C1 segment of cervical spinal cord (tissue), 14 donors: ENCODE measurements at places on chromosomes 12 and 14.
A peak's percentile ranks its signal among the peaks of the same experiment; 100 is the strongest.

GRCh38 chr12:53712059-53712643, 15.1 kb downstream of the CALCOCO1 start:
- no peak for DNase-seq

DNA sequence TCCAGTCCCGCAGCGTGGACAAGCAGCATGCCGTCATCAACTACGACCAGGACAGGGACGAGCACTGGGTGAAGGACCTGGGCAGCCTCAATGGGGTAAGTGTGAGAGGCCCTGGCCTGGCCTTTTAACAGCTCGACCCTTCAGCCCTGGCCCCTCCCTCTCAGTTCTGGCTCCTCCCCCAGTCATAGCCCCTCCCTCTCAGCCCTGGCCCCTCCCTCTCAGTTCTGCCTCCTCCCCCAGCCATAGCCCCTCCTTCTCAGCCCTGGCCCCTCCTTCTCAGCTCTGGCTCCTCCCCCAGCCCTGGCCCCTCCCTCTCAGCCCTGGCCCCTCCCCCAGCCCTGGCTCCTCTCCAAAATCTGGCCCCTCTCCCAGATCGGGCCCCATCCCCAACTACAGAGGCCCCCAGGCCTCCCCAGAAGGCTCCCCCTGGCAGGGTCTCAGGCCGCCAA, 11.2 kb downstream of the CEP170B start:
- no peak for DNase-seq

DNA sequence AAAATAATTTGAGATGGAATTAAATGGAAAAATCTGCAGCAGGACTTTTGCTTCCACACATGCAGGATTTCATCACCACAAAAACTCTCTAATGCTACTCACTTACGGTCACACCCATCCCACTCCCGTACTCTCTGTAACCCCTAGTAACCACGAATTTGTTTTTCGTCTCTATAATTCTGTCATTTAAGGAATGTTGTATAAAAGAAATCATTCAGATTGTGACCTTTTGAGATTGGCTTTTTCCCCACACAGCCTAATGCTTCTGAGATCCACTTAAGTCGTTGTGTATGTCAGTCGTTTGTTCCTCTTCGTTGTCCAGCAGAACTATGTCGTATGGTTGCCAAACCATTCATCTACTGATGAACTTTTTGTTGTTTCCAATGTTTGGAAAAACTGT, 19.8 kb upstream of the PZP start:
- DNase-seq, result no peak

- no peak for DNase-seq
These were observed 2.7 kb downstream of the CD4 start for GRCh38 chr12:6791931-6792520.

GRCh38 chr14:23028799-23029198, 5.9 kb downstream of the PSMB5 start:
- DNase-seq, result no peak

GRCh38 chr12:10562306-10562933, 51.0 kb downstream of the MAGOHB start:
- no peak for DNase-seq

GRCh38 chr12:121775501-121775900, 18.0 kb downstream of the RHOF start:
- no peak for DNase-seq

DNA sequence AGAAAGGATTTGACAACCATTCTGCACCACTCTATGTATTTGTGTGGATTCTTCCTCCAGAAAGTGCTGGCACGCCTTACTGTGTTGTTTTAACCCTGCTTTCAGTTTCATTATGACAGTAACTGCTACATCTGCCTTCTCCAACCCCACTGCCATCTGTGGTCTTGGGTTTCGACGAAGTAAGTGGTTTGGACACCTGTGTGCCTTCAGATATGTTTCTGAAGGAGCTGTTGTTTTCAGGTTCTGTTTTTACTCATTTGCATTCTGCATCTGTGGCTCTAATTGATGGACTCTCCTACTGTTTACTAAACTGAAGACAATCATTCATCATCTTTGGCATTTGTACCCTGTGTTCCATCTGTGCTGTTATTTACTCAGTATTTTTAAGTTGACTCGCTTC, 4.1 kb downstream of the TSHR start:
- no peak for DNase-seq

DNA sequence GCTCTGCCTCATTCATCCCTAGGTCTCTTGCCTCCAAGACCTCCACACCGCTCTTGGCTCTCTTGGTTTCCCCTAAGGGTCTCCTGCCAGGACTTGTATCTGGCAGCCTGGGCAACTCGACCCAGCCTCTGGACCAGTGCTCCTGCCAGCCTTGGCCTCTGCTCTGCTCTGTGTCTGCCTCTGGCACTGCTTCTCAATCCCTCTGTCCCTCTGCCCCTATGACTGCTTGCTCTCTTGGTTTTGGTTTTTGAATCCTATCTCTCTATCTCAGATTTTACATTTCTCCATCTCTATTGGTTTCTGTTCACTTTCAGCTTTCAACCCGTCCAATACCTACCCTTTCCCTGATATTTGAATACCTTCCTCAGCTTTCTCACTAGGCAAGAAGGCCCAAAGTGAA, 6.3 kb downstream of the ITGA5 start:
- DNase-seq, result peak; percentile 18

- DNase-seq, result no peak
These were observed 368.0 kb downstream of the C12orf50 start for GRCh38 chr12:87660987-87661774.

- no peak for DNase-seq
These were observed 65.0 kb downstream of the GALNT9 start for GRCh38 chr12:132264086-132265010.

- no peak for DNase-seq
These were observed 47.6 kb downstream of the TMEM132C start for GRCh38 chr12:128314611-128315010.

DNA sequence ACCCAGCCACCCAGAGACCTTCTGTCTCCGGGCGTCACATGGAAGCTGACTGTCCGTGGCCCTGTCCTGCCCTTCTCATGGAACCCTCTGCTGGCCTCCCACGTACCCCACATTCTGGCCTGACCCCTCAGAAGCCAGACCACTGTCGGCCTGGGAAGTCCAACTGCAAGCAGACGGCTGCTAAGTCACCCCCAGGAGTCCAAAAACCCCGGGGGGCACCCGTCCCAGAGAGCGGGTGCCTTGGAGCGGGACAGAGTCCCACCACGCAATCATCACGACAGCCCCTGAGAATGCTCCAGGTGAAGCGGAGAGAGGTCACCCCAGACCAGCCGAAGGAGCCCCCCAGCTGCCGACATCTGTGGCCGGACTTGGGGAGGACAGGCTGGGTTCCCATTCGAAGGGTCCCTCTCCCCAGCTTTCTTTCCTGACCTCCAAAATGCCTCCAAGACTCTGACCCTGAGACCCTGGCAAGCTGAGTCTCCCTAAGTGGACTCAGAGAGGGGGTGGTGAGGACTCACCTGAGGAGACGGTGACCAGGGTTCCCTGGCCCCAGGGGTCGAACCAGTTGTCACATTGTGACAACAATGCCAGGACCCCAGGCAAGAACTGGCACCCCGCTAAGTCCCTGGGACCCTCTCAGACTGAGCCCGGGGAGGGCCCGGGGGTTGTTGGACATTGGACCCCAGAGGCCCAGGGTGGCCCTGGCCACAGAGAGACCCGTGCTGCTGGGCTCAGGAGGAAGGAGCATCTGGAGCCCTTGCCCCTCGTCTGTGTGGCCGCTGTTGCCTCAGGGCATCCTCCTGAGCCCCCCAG, 337.1 kb downstream of the TMEM121 start:
- DNase-seq, result no peak

- DNase-seq, result no peak
These were observed 123.4 kb downstream of the TGFB3 start for GRCh38 chr14:75858362-75858761.

DNA sequence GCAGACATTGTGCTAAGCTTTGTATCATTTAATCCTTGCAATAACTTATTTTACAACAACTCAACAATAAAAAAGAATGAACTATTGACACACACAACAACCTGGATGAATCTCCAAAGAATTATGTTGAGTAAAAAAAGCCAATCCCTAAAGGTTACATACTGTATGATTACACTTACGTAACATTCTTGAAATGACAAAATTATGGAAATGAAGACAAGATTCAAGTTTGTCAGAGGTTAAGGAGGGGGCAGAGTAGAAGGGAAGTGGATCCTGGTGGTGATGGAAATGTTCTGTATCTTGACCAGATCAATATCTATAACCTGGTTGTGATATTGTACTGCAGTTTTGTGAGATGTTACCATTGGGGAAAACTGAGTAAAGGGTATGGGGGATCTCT, 63.2 kb upstream of the LMNTD1 start:
- DNase-seq, result no peak

DNA sequence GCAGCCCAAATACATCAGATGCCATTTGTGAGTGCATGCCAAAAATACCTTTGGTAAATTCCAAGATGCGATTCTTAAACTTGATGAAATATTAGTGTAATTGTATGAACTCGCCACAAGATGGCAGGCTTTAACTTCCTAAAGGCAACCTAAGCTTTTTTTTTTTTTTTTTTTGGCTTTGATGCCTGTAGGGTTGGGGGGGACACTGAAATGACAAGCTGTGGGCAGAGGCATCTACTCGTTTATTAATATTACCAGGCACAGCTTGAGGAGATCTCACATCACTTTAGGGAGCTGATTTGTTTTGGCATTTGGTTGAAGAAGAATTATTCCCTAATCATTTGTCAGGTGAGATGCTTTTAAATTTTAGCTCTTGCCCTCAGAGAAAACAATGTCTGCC, 126.7 kb upstream of the CCDC196 start:
- no peak for DNase-seq

DNA sequence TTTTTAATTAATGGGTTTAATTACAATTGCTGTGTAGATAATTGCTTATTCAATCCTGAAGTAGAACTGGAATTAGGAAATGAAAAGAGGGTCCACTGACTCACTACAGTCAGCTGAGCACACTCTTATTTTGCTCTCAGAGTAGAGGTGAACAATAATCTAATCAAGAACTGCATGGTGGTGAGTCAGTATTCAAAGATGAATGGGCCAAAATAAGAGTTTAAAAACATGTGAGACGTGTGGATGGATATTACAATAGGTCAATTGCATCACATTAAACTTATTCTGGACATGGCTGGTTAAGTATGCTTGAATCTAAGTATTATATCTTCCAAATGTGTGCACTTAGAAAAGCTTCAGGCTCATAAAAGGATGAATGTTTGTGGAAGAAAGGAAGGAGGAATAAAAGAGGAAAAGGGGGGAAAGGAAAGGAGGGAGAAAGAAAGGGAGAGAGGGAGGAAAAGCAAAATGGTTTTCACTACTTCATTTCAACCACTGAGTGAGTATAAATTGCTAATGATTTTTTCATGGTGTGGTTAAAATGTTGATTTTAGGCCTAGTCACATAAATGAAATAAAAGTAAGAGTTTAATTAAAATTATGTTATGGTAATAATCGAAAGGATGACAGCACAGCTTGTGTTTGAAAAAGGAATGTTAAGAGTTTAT, 27.0 kb upstream of the EEA1 start:
- DNase-seq, result no peak

GRCh38 chr12:49365542-49365941, 1.7 kb upstream of the SPATS2 start:
- no peak for DNase-seq

- no peak for DNase-seq
These were observed 15.0 kb downstream of the CEP128 start for GRCh38 chr14:80926397-80927082.

- DNase-seq, result peak; percentile 29
These were observed 25.4 kb upstream of the PLEKHG6 start for GRCh38 chr12:6285063-6285477.

- DNase-seq, result no peak
These were observed 49.0 kb downstream of the LIMA1 start for GRCh38 chr12:50234347-50234746.

DNA sequence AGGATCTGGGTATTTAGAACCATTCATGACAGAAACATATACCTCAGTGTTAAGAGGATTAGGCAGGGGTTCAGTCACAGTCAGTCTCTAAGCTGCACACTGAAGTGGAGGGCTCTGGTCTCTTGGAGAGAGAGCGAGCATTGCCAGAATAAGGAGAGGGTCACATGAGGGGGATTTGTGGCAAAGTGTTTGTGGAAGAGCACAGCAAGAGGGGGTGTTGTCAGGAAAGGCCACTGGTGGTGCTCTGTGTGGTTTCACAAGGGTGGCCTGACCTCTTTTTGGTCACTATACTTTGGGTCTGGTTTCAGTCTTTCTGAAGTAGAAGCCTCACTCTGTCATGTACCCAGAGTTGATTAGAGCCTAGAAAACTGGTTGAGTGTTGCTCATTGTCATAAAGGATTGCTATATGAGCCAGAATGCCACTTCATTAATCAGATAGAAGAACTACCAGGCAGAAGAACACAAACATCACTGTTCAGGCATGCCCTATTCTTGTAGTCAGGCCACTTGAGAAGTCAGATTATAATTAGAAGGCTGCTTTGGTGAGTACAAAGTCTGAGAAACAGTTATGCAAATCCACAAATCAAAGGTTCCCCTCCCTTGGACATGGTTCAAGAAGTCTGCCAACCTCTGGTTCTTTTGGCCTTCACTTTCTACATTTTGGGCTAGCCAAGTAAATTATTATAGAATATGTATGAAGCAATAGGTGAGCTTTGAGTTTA, 8.4 kb downstream of the TMEM19 start:
- DNase-seq, result no peak

DNA sequence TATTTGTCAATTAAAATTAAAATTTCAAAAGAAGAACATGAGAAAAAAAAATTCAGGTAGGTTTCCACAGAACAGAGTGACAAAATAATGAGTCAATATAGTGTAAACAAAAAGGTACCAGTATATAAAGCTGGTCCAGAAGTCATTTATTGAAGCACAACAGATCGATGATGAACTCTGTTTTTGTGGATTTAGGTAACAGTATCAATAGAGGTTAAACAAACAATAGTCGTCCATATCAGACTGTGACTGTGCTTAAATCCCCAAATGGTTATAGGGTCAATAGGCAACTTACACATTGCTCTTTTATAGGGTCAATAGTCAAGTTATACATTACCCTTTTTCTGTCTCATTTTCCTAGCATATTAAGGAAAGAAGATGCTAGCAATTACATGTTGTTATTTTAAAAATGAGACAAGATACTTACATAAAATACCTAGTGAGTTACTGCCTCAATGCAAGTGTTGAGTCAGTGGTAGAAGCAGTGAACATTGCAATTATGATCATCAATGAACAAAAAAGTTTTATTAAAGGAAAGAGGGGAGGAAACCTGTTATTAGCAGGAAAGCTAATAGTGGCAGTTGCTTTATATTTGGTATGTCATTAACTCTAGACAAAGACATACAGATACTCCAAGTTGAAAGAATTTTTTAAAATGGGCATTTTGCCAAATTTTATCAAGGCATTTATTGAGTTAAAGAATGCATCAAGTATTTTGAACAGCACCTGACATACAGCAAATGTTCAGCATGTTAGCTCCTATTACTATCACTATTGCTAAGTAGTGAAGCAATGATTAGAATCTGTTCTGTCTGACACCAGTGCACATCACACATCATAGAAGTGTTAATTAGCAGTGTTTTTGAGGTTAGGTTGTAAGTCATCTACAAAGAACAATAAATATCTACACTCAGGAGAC, 102.9 kb downstream of the CCER1 start:
- no peak for DNase-seq

GRCh38 chr14:66982247-66982646, 207.0 kb upstream of the GARIN2 start:
- DNase-seq, result no peak
